ENCODE measurements at places on chromosomes 6 and 20. TPM values are rescaled to one million over a fixed set of nuclear protein-coding genes. Genes with fewer than 3 reads are reported as not detected.

The ZMYND8 gene
- total RNA-seq, result 45.5 TPM

The RNF146 gene
- 41.2 TPM for total RNA-seq

The RIPOR3 gene
- total RNA-seq, result 0.22 TPM

The XKR7 gene
- under 0.01 TPM for total RNA-seq

The UST gene
- total RNA-seq, result 0.87 TPM

The PLCB4 gene
- total RNA-seq, result 0.87 TPM

The EYS gene
- total RNA-seq, result not detected

The FAM209B gene
- not detected for total RNA-seq

The CLPSL1 gene
- total RNA-seq, result not detected

The REPS1 gene
- 51.0 TPM for total RNA-seq

The DXO gene
- 28.6 TPM for total RNA-seq

The FOXP4 gene
- 4.6 TPM for total RNA-seq

The CTAGE9 gene
- 0.11 TPM for total RNA-seq

The ZBTB12 gene
- 2.9 TPM for total RNA-seq

The CAP2 gene
- total RNA-seq, result 8.4 TPM

The SNAP91 gene
- total RNA-seq, result under 0.01 TPM

The TPBG gene
- 55.4 TPM for total RNA-seq

The SOBP gene
- not detected for total RNA-seq

The PTCRA gene
- total RNA-seq, result not detected

The TPD52L2 gene
- 66.0 TPM for total RNA-seq

The MEI4 gene
- total RNA-seq, result not detected

The SOX4 gene
- 15.7 TPM for total RNA-seq

The MAP3K4 gene
- total RNA-seq, result 12.2 TPM

The TCF21 gene
- total RNA-seq, result not detected

The GINS1 gene
- 7.7 TPM for total RNA-seq

The RAD21L1 gene
- under 0.01 TPM for total RNA-seq
